ENCODE measurements at places on chromosomes 7 and 10.

DNA sequence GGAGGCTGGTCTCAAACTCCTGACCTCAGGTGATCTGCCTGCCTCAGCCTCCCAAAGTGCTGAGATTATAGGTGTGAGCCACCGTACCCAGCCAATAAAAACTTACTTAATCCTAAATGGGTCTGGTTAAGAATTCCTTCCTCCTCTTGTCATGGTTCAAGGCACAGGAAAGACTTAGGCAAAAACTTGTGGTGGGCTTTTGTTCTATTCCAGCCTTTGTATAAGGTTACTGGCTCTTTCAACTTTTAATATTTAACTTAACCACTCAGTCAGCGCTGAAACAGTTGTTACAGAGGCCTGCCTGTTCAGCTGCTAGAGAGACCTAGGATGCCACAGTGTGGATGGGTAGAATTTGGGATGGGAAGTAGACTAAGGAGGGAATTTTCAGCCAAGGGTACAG lies 28.1 kb upstream of the GARS1 start:
- DNase-seq, result no peak

GRCh38 chr10:93080350-93081046 lies 6.8 kb downstream of the CYP26A1 start:
- DNase-seq, result no peak

- DNase-seq, result no peak
Observed at GRCh38 chr7:48173756-48174382, 2.6 kb downstream of the ABCA13 start.

- no peak for DNase-seq
Observed at GRCh38 chr7:132419542-132419941, 156.7 kb downstream of the PLXNA4 start.

DNA sequence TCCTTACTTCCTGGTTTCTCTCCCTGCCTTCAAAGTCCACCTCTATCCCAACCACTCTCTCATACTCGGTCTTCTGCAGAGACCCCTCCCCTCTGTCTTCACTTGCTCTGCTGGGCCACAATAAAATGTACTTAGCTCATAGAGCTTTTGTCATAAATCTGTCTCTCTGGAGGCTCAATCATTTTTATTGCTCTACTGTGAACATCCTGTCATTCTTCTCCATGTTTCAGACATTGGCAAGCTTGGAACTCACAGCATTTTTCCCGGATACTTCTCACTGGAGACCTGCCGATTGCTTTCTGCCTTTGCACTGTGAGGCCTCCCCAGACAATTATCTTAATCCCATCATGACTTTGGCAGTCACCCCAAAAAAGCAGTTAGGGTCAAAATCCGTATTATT lies 192.3 kb upstream of the ZMIZ1 start:
- no peak for DNase-seq

DNA sequence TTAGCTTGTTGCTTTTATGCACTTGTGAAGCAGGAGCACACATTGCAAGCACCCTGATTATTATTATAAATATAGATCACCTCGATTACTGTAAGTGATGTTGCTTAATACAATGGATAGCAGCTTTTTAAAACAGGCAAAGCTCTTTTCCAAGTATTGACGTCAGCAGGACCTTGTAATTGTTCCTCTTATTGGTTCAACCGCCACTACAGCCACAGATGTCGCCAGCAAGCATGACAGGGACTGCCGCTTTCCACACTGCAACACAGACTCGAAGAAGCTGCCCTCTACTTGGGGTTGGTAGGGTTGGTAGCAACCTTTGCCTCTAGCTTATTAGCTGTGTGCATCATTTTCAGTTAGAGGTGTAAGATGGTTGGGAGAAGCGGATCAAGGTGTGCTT lies 167.6 kb downstream of the ZNF365 start:
- DNase-seq, result no peak

- DNase-seq, result no peak
Observed at GRCh38 chr7:27106181-27106900, 3.9 kb upstream of the HOXA2 start.
